CD4-positive, alpha-beta T cell (primary cell): ENCODE measurements at places on chromosomes 11 and 22. TPM values are rescaled to one million over a fixed set of nuclear protein-coding genes. Genes with fewer than 3 reads are reported as not detected.

GRCh38 chr11:3859373-3859881 is 4.0 kb downstream of the STIM1 start:
- H3K36me3 ChIP-seq = peaks cover 2% of the 10 kb centered on the region
- H3K4me1 ChIP-seq = peaks cover 76% of the 10 kb centered on the region
- H3K27me3 ChIP-seq = no peaks in the 10 kb centered on the region
- peak overlapping the region; percentile 29 for H3K27ac ChIP-seq

DNA sequence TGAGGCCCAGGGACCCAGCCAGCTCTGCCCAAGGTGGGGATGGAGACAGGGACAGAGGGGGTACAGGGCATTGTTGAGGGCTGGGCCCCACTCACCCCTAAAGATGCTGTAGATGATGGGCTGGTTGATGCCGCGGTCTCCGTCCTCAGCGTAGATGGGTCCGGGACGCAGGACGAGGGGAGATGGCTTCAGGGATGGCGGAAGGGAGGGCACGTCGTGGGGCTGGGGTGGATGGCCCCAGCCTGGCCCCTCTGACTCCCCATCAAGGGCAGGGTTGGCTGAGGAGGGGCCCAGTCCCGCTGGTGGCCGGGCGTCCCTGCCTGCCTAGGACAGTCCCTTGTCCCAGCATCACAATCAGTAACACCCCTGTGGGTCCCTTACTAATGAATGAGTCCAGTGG is 4.5 kb upstream of the IRF7 start:
- DNase-seq = no peak
- H3K27me3 ChIP-seq = peaks cover 7% of the 10 kb centered on the region
- no peaks in the 10 kb centered on the region for H3K36me3 ChIP-seq
- peaks cover 13% of the 10 kb centered on the region for H3K4me1 ChIP-seq

Gene ANO5
- not detected for total RNA-seq

Gene ABCG4
- 0.08 TPM for total RNA-seq

Gene CPT1A
- total RNA-seq = 11.3 TPM
